ENCODE measurements at places on chromosomes 3 and 15.

- DNase-seq, result no peak
These were observed 211.2 kb downstream of the WDR72 start for GRCh38 chr15:53548236-53548635.

DNA sequence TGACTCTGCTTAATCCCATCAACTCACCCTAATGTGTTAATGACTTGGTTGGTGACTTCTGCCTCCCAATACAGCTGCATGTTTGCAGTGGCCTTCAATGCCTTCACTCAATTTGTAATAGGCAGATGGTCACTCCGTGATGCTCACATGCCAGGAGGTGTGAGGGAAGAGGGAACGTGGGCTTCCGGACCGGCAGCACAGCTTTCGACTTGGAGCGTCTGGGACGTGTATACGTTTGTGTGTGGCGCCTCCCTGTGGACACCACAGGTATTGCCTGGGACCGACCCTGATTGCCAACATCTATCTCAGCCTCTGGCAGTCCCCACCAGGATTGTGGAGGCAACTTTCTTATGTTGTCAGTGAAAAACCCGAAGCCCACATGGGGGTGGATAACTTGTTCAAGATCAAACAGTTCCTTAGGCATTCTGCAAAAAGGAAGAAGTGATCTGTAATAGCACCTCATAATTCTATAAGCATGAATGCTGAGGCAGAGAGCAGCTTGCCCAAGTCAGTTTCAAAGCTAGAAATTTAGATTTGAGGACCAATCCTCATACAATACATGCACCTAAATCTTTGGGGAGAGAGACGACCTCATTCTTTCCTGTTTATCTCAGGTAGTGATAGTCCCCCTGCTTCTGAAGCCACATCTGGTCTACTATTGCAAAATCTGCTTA is 16.9 kb downstream of the MRPL46 start:
- peak; percentile 86 for DNase-seq

DNA sequence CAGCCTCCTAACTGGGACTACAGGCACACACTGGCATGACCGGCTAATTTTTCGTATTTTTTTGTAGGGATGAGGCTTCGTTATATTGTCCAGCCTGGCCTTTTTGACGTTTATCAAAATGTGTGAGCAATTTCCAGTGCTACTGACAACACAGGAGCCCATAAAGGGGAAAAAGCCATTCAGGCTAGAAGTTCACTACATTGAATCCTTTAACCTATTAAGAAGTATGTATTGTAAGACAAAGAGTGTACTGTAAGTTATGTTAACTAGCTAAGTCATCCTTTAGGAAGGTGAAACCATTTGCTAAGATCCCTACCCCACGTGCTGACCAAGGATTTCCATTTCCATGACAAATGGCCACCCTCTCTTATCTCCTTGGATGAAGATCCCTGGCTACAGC is 156.8 kb downstream of the FOXB1 start:
- no peak for DNase-seq

DNA sequence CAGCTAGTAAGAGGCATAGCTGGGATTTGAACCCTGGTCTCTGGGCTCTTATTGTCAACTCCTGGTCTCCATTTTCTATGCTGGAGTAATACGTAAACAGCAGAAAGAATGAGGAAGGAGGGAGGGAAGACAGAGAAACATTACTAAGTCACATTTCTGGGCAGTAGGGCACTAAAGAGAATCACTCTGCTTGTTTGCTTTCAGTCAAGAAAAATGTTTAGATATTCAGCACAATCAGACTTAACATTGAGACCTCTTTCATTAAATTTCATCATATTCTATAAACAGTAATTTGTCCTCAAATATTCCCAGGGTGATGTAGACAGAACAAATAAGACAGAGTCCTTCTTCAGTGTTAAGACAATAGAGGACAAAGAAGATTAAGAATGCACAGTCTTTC is 67.7 kb upstream of the BNC1 start:
- DNase-seq, result no peak

- DNase-seq, result no peak
These were observed 258.9 kb upstream of the THBS1 start for GRCh38 chr15:39321977-39322376.

DNA sequence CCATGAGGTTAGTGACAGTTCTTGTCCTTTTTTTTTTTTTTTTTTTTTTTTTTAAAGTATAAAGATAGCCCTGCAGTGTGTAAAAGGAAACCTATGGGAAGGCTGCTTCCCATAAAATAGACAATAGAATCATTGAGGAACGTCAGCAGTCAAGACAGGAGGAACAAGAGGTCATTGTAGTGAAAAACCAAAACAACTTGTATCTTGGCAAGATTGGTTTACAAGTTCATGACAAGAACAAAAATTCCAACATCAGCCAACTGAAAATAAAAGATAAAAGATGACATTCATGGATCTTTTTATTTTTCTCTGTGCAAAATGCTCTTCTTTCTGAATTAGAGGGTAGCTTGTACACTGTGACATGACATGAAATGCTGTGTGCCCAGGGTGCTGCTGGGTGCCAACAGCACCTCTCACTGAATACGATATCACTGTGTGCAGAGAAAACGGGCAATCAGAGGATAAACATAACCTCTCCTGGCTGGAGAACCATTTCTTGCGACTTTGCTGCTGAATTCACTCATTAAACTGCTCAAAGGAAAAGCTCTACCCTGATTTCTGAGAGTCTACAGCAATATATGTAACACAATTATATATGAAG is 30.1 kb upstream of the IP6K2 start:
- no peak for DNase-seq

GRCh38 chr3:95705786-95706418 is 1108.5 kb upstream of the EPHA6 start:
- peak; percentile 1 for DNase-seq

- DNase-seq, result peak; percentile 66
These were observed 216.1 kb downstream of the SLCO3A1 start for GRCh38 chr15:92069308-92070250.

- DNase-seq, result no peak
These were observed 155.0 kb downstream of the RSRC1 start for GRCh38 chr3:158264894-158265293.

- DNase-seq, result no peak
These were observed 119.5 kb downstream of the TMEM108 start for GRCh38 chr3:133157716-133158115.

DNA sequence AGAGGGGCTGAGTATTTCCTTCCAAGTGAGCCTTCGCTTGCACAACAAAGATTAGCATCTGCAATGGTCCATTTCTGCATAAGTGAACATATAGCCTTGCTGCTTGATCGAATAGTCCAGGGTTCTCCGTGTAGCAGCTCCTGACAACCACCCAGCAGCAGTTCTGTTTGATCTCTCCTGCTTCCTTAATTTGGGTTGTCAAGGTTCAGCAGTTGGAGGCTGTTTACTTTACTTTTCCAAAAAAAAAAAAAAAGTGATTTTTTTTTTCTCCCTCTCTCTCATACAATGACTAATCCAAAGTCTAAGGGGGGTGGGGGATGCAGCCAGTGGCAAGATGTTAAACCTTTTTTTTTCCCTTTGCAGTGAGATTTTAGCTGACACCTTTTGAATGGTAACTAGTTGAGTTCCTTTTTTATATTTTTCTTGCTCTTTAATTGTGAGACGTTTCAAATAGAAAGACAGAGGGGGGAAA is 3.6 kb downstream of the FOXP1 start:
- peak; percentile 24 for DNase-seq

DNA sequence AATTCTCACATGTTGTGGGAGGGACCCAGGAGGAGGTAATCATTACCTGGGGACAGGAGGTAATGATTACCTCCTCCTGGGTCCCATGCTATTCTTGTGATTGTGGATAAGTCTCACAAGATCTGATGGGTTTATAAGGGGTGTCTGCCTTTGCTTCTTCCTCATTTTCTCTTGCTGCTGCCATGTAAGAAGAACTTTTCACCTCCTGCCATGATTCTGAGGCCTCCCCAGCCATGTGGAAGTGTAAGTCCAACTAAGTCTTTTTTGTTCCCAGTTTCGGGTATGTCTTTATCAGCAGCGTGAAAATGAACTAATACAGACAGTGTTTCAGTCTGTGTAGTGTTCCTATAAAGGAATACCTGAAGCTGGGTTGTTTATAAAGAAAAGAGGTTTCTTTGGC is 13.1 kb upstream of the KCTD6 start:
- DNase-seq, result no peak

DNA sequence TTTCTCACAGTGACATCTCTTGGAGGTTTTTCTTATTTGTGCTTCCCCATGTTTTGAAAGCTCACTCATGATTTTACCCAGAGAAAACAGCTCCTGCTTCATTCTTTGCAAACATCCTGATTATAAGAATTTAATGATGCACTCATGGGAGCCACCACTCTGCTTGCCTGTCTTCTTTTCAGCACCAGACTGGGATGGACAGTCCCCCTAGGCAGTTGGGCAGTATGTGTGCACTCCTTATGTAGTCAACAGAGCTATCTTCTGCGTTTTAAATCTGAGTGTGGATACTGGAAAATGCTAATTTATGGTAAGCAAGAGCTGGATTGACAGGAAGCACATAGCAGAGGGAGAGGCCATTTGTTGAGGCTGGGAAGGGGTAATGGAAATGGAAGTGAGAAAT is 276.1 kb downstream of the AGBL1 start:
- no peak for DNase-seq

GRCh38 chr3:145807990-145808389 is 353.0 kb downstream of the PLOD2 start:
- DNase-seq, result no peak

- no peak for DNase-seq
These were observed 35.2 kb downstream of the CPN2 start for GRCh38 chr3:194315965-194316361.

- no peak for DNase-seq
These were observed 11.8 kb downstream of the MRAS start for GRCh38 chr3:138359919-138360868.

- DNase-seq, result no peak
These were observed 52.4 kb downstream of the SETMAR start for GRCh38 chr3:4355401-4356219.

GRCh38 chr15:45425135-45425534 is 46.8 kb upstream of the GATM start:
- DNase-seq, result no peak

GRCh38 chr3:128504963-128505730 is 12.1 kb upstream of the GATA2 start:
- DNase-seq, result no peak

GRCh38 chr3:48856469-48856868 is 8.8 kb upstream of the PRKAR2A start:
- no peak for DNase-seq

- DNase-seq, result no peak
These were observed 41.9 kb downstream of the CACNA1D start for GRCh38 chr3:53536282-53536681.

- no peak for DNase-seq
These were observed 796.0 kb downstream of the ROBO2 start for GRCh38 chr3:77835921-77836320.

GRCh38 chr15:44319385-44319784 is 30.9 kb downstream of the GOLM2 start:
- no peak for DNase-seq

GRCh38 chr3:127701280-127701911 is 28.6 kb downstream of the ABTB1 start:
- DNase-seq, result no peak

GRCh38 chr3:188557235-188557634 is 403.3 kb downstream of the LPP start:
- DNase-seq, result no peak

- DNase-seq, result no peak
These were observed 80.1 kb upstream of the GBE1 start for GRCh38 chr3:81841540-81841939.

GRCh38 chr3:8996681-8997121 is 33.4 kb upstream of the RAD18 start:
- DNase-seq, result no peak

- no peak for DNase-seq
These were observed 124.6 kb downstream of the TMEM108 start for GRCh38 chr3:133162670-133163305.

GRCh38 chr3:124620600-124621063 is 109.6 kb upstream of the UMPS start:
- DNase-seq, result peak; percentile 36

DNA sequence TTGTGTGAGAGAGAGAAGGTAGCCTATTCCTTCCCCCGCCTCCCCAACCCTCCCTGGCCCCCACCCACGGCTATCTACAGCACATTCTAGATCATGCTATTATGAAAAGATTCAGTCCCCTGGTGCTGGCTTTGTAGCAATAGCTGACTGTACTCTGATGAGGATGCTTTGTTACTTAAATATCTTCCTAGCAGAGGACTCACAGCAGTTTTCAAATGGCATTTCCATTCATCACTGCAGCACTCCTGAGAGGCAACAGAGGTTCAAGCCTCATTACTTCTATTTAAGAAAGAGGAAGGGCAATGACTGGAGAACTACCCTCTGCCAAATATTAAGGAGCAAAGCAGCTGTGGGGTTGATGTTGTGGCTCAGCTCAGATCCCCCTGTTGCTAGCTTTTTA is 61.0 kb downstream of the LRRN1 start:
- DNase-seq, result no peak

DNA sequence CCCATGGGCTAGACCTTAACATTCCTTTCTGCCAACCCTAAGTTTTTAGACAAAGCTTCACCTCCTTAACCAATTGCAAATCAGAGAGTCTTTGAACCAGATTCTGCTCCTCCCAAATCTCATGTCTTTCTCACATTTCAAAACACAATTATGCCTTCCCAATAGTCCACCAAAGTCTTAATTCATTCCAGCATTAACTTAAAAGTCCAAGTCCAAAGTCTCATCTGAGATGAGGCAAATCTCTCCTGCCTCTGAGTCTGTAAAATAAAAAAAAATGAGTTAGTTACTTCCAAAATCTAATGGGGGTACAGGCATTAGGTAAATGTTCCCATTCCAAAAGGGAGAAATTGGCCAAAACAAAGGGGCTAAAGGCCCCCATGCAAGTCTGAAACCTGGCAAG is 43.8 kb upstream of the MYRIP start:
- DNase-seq, result no peak

GRCh38 chr3:94694894-94695293 is 632.0 kb downstream of the NSUN3 start:
- no peak for DNase-seq

DNA sequence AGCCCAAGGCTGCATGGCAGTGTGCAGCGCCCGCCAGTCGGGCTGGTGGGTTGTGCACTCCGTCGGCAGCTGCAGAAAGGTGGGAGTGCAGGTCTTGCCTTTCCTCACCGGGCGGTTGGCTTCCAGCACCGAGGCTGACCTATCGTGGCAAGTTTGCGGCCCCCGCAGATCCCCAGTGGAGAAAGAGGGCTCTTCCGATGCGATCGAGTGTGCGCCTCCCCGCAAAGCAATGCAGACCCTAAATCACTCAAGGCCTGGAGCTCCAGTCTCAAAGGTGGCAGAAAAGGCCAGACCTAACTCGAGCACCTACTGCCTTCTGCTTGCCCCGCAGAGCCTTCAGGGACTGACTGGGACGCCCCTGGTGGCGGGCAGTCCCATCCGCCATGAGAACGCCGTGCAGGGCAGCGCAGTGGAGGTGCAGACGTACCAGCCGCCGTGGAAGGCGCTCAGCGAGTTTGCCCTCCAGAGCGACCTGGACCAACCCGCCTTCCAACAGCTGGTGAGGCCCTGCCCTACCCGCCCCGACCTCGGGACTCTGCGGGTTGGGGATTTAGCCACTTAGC is 4.3 kb downstream of the ISL2 start:
- DNase-seq, result peak; percentile 71

GRCh38 chr3:177679568-177680471 is 482.5 kb upstream of the TBL1XR1 start:
- DNase-seq, result peak; percentile 51
